ENCODE measurements at places on chromosomes 2 and 18. TPM values are rescaled to one million over a fixed set of nuclear protein-coding genes. Genes with fewer than 3 reads are reported as not detected.

GRCh38 chr2:129277585-129277981, 701.9 kb upstream of the RAB6C start:
- DNase-seq: no peak

DNA sequence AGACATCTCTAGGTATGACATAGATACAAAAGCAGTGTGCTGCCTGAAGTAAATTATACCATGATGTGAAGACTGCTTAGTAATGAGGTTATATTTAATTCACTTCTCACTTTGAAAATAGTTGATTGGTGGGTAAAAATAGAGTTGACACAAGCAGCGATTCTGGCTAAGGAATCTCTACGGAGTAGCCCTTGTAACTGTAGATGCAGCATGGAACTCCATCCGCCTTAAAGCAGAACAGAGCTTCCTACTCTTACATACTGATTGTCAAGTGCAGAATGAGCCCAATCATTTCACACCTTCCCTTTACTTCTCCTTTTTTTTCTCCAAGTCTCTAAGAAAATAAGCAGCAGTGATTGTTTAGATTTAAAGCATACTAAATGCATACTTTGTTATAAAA, 1594.6 kb upstream of the SLC39A10 start:
- DNase-seq: no peak

DNA sequence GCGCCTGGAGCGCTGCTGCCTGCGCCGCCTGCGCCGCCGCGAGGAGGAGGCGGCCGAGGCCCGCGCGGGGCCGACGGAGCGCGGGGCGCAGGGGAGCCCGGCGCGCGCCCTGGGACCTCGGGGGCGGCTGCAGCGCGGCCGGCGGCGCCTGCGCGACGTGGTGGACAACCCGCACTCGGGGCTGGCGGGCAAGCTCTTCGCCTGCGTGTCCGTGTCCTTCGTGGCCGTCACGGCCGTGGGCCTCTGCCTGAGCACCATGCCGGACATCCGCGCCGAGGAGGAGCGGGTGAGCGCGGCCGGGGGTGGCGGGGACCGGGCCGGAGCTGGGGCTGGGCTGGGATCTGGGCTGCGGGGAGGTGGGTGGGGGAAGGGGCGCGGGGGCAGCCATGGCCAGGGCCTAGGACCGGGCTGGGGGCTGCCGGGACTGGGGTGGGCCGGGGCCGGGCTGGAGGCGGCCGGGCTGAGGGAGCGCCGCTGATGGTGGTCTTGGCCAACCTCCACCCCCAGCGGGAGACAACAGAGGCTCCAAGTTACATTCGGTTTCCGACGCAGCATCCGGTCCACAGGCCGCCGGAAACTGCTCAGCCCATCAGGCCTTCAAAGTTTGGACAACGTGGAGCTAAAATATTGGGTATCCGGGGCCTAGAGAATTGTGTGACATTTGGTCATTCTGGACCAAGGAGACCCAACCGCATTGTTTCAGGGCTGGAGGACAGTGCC, 66.4 kb downstream of the KCNG2 start:
- DNase-seq: no peak

- no peak for DNase-seq
Measured at GRCh38 chr2:130823171-130823885, 13.4 kb upstream of the ARHGEF4 start.

DNA sequence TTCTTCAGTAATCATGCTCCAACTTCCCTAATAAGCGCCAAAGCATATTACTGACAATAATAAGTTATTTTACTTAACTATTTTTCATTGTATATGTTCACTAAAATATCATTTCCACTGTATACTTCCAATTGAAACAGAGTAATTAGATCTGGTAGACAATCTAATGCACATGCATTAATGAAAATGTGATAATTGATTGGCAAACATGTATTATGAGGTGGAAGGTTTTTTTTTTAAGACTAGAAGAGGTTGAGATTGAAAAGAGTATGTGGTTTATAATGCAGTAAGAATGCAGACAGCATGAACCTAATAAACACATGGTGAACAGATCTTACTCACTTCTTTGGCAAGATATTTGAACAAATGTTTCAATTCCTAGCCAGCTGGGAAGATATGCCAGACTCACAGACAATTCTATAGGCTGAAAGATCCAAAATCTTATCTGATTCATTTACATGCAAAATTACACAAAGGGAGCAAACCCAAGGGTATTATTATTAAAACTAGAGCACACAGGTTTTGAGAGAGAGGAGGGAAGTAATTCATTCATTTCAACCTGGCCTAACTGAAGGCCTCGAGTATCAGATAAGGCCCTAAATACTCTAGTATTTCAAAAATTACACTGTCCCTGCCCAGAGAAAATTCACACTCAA, 2.8 kb downstream of the NCKAP1 start:
- no peak for DNase-seq

DNA sequence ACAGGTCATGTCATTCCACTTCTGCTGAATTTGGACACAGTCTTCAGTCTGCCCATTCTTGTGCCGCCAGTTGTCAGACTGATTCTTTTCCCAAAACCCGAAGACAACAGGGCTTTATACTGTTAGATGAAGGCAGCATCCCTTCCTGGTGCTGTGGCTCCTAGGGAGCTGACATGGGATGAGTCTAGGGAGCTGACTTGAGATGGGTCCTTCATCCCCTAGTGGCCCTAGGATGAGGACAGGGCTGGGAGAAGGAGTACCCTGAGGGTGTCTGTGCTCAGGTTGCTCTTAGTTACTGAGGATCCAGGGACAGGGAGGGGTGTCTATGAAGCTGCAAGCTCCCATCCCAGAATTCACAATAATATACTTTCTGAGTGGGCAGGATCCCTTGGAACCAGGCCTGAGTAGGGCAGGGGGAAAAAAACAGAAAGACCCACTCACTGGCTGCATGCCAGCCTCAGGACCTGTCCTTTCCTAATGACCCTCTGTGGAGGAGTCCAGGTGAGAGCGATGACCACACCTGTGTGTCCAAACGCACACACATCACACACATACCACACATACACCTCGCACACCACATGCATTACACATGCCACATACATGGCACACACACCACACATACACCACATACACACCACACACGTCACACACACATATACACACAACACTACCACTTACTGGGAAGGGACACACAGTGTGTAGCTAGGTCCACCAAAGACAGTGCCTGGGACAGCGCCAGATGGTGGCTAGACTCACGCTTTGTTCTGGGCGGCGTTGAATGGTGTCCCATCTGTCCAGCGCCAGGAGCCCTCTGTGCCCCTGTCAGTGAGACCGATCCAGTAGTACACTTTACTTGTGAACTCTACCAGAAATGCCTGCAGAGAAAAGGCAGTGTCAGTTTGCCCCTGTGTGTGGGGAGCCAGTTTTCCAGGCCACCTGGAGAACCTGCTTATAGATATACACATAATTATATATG, 11.1 kb downstream of the CLEC4F start:
- no peak for DNase-seq

DNA sequence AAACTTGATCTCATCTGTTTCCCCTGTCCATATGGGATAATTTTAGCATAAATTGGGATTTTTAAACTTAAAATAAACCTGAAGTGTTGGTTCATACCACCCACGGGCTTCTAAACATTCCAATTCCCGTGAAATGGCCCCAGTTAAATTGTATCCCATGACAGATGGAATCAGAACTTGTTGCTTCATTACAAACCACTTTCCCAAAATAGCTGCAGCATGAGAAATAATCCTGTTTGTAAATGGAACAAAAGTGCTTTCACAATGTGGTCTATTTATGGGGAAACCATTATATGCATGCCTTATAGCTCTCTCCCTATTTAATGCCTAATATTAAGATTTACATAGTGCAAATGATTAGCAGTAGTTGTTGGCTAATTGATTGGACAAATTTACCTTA, 15.9 kb downstream of the SCG2 start:
- no peak for DNase-seq

- DNase-seq: no peak
Measured at GRCh38 chr18:77090546-77091174, 41.9 kb downstream of the MBP start.

GRCh38 chr18:13269521-13270011, 51.0 kb downstream of the LDLRAD4 start:
- no peak for DNase-seq

- DNase-seq: no peak
Measured at GRCh38 chr2:238703436-238703835, 144.4 kb upstream of the TWIST2 start.

GRCh38 chr2:43123981-43124686, 102.3 kb downstream of the ZFP36L2 start:
- DNase-seq: no peak

The FSHR gene
- total RNA-seq: not detected

The NDUFS1 gene
- total RNA-seq: 84.8 TPM

The REG3A gene
- not detected for total RNA-seq
